ENCODE measurements at places on chromosomes 7 and 10. TPM values are rescaled to one million over a fixed set of nuclear protein-coding genes. Genes with fewer than 3 reads are reported as not detected.

TFPI2 gene
- 105 TPM for total RNA-seq

AKR1C8 gene
- not detected for total RNA-seq

FEZF1 gene
- not detected for total RNA-seq

EGFR gene
- 36.6 TPM for total RNA-seq

GRCh38 chr10:79116368-79116767 lies 47.6 kb downstream of the ZMIZ1 start:
- no peaks in the 10 kb centered on the region for H3K27me3 ChIP-seq
- peaks cover 52% of the 10 kb centered on the region for H3K4me1 ChIP-seq
- H3K36me3 ChIP-seq: no peaks in the 10 kb centered on the region
- DNase-seq: no peak
- H3K4me3 ChIP-seq: no peak overlapping the region
- no peak overlapping the region for H3K27ac ChIP-seq

DNA sequence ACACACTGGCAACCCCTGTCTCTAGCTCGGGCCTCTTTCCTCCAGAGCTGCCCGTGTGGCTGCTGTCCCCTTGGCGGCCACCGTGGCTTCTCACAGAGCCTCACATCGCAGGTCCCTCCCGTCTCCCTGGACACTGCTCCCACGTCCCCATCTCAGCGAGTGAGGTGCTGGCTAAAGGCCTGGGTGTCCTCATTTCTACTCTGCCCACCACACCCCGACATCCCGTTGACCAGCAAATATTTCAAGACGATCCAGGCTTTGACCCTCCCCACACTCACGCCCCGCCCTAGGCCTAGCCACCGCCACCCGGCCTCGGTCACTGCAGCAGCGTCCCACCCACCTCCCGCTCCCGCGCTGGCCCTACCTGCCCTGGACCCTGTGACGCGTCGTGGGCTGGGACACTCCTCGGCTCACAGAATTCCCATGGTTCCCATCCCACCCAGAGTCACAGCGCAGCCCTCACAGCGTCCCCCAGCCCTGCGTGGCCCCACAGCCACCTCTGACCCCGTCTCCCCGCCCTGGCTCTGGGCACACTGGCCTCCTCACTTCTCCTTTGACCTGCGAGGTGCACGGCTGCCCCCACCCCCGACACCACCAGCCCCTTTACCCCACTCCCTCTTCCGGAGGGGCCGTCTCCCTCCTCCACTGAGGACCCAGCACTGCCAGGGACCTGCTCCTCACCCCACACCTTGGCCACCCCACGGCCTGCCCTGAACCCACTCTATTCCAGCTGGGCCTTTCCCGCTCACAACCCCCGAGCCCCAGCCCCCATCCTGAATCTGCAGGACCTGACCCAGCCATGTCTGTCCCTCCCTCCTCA lies 6.9 kb downstream of the ADAP1 start:
- no peaks in the 10 kb centered on the region for H3K27me3 ChIP-seq
- H3K4me3 ChIP-seq: no peak overlapping the region
- no peaks in the 10 kb centered on the region for H3K4me1 ChIP-seq
- no peak overlapping the region for H3K27ac ChIP-seq
- H3K36me3 ChIP-seq: no peaks in the 10 kb centered on the region
- no peak for DNase-seq

GRCh38 chr10:119283818-119284217 lies 76.4 kb downstream of the GRK5 start:
- DNase-seq: no peak
- peaks cover 53% of the 10 kb centered on the region for H3K4me1 ChIP-seq

- no peaks in the 10 kb centered on the region for H3K27me3 ChIP-seq
- no peak for DNase-seq
- no peaks in the 10 kb centered on the region for H3K36me3 ChIP-seq
These were observed 53.6 kb upstream of the ZPBP start for GRCh38 chr7:50146692-50147091.

GRCh38 chr10:79123547-79123963 lies 54.8 kb downstream of the ZMIZ1 start:
- no peak for DNase-seq
- H3K4me1 ChIP-seq: peaks cover 11% of the 10 kb centered on the region
- no peaks in the 10 kb centered on the region for H3K27me3 ChIP-seq
- H3K27ac ChIP-seq: no peak overlapping the region
- H3K36me3 ChIP-seq: no peaks in the 10 kb centered on the region

- no peak overlapping the region for H3K27ac ChIP-seq
- DNase-seq: no peak
- no peaks in the 10 kb centered on the region for H3K27me3 ChIP-seq
- no peaks in the 10 kb centered on the region for H3K4me1 ChIP-seq
These were observed 59.0 kb downstream of the PALD1 start for GRCh38 chr10:70537398-70538194.

GRCh38 chr7:6057316-6058129 lies 26.3 kb downstream of the ANKRD61 start:
- H3K27ac ChIP-seq: no peak overlapping the region
- no peak for DNase-seq
- H3K4me3 ChIP-seq: no peak overlapping the region
- no peaks in the 10 kb centered on the region for H3K36me3 ChIP-seq
- no peaks in the 10 kb centered on the region for H3K27me3 ChIP-seq
- H3K4me1 ChIP-seq: peaks cover 3% of the 10 kb centered on the region

Measured in ovary (tissue), 10 donors.